WTC11 (cell line): ENCODE measurements at places on chromosomes 3 and 15. TPM values are rescaled to one million over a fixed set of nuclear protein-coding genes. Genes with fewer than 3 reads are reported as not detected.

Gene CACNA1D
- 1.8 to 3.6 TPM (median 2.3 TPM) in 3 replicates for total RNA-seq

Gene MOBP
- total RNA-seq = 0.13 to 0.39 TPM in 2 of 3 replicates, not detected in the other

DNA sequence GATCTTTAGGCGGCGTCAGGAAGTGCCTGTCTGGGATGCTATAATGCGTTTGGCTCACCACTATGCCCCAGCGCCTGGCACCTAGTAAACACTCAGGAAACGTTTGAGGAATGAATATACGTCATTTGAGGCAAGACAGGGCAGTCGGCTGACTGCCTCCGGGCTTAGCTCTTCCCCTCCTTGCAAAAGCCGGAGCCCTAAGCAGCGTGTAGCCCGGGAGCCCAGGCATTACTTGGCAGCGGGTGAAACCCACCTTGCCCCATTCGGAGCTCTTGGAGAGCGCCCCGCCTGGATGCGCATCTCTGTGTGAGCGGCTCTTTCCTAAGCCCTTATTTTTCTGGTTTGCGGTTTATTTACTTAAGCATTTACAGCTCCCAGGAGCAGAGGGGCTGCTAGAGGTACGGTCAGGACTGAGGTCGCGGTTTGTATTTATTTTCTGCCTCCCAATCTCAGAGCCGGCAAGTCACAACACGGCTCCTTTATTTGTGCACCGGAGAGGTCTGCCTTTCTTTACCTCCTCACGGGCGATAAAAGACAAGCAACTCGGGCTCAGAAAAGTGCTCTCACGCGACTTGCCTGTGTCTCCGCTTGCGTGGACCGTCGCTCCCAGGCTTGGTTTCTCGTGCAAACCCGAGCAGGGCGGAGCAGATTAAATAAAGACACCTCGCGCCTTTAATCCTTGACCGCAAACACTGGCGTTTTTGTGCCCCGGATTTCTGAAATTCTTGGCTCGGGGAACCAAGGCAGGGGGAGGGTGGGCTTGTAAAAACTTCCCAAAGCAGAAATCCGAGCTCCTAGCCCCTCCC lies 737 bp upstream of the ITPR1 start:
- peak; percentile 55 for DNase-seq

DNA sequence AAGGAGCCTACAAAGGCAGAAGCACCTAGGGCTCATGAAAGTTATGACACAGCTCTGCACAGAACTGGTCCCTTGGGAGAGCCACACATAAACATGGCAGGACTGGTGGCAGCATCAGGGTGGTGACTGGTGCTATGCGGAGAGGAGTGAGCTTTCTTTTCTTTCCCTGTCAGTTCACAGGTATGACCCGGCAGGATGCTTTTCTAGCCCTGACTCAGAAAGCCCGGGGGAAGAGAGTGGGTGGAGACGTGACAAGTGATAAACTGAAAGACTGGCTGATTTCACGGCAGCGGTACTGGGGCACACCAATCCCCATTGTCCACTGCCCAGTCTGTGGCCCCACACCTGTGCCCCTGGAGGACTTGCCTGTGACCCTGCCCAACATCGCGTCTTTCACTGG lies 103.0 kb downstream of the LARS2 start:
- DNase-seq = no peak

DNA sequence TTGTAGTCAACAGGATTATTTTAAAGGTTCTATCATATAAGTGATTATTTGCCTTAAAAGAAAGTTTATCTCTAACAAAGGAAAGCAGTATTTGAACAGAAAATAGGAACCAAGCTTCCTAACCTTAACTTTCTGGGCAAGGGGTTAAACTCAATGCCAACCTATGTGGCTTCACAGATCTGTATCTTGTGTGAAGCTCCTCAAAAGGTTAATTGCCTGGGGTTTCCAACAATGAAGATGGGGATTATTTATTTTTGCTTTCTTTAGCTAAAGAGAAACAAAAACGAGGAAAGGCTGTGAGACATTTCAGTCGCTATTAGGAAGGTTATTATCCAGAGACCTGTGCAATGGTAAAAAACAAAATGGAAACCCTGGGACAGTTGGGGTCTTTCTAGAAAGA lies 1.1 kb upstream of the WDR82 start:
- DNase-seq = no peak
